ENCODE measurements at places on chromosomes 6 and 20.

- peak; percentile 4 for DNase-seq
Observed at GRCh38 chr20:39960522-39961428, 728.3 kb downstream of the MAFB start.

DNA sequence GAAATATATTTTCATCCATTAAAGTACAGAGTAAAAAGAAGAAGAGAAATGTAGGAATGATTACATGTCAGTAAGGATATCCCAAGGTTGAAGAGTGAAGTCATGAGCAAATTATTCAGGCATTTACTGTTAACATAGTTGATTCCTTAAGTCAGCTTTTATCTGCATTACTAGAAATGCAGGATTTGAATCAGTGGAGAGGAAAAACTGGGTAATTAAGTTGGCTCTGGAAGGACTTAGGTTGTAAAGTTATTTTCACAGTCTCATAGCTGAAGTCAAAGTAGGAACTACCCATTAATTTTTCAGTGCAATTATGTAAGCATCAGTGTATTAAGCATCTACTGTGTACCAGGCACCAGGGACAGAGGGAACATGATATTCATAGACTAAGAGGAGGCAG is 7.8 kb downstream of the NAA20 start:
- no peak for DNase-seq

- no peak for DNase-seq
Observed at GRCh38 chr6:7424058-7424457, 34.5 kb downstream of the RIOK1 start.

GRCh38 chr6:39273406-39273821 is 40.8 kb downstream of the KCNK17 start:
- no peak for DNase-seq

GRCh38 chr6:143457563-143458359 is 7.2 kb downstream of the PEX3 start:
- no peak for DNase-seq

DNA sequence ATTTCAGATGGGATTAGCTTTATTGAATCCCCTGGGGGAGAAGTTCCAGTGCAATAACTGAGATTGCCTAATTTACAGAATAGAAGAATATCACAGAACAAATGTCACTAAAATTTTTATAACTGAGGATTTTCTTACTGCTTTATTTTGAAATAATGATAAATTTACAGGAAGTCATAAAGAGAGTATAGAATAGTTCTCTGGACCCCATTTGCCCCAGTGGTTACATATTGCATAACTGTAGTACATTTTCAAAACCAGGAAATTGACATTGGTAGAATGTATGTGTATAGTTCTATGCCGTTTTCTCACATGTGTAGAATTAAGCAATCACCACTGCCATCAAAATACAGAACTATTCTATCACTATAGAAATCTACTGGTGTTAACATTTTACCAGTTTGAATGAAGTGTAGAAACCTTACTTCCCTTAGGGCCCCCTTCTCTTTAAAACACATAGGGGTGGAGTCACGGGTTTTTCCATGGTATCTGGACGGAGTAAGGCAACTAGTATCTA is 18.3 kb downstream of the KIF6 start:
- DNase-seq: no peak

DNA sequence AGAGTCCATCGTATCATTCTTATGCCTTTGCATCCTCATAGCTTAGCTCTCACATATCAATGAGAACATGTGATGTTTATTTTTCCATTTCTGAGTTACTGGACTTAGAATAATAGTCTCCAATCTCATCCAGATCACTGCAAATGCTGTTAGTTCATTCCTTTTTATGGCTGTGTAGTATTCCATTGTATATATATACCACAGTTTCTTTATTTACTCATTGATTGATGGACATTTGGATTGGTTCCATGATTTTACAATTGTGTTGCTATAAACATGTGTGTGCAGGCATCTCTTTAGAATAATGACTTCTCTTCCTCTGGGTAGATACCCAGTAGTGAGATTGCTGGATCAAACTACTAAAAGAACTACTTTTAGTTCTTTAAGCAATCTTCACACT is 21.0 kb upstream of the TFB1M start:
- no peak for DNase-seq

DNA sequence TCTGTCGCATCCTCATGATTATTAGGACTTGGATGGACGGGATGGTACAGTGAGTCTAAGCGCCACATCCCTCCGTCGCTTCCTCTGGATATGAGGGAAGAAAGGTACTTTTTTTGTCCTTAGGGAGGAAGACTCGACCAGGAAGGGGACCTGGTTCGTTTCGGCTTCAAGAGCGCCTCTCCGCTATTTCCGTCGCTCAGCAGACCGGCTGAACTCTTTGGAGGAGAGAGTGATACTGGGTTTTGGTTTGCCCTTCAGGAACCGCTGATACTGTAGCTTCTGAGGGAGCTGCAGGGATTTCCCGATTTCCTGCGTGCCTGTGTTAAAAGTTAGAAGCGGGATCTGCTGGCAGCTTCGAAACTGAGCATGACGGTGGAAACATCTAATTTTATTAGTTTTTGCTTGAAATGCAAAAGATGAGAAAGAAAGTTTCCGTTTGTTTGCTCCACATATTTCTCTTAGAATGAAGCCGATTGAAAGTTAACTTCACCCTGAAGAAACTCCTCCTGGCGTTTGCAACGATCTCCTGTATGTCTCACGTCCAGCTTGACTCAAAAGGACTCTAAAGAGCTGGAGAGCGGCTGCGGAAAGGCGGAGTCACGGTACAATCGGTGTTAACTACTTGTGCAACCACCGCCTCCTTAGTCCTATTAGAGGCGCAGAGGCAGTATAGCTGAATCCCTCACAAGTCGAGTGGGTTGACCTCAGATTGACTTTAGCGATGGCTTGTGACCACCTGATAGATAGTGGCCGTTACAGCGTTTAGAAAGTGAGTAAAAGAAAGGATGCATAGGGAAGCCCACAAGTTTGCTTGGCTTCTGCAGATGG is 129.4 kb downstream of the TRIM27 start:
- peak; percentile 77 for DNase-seq

DNA sequence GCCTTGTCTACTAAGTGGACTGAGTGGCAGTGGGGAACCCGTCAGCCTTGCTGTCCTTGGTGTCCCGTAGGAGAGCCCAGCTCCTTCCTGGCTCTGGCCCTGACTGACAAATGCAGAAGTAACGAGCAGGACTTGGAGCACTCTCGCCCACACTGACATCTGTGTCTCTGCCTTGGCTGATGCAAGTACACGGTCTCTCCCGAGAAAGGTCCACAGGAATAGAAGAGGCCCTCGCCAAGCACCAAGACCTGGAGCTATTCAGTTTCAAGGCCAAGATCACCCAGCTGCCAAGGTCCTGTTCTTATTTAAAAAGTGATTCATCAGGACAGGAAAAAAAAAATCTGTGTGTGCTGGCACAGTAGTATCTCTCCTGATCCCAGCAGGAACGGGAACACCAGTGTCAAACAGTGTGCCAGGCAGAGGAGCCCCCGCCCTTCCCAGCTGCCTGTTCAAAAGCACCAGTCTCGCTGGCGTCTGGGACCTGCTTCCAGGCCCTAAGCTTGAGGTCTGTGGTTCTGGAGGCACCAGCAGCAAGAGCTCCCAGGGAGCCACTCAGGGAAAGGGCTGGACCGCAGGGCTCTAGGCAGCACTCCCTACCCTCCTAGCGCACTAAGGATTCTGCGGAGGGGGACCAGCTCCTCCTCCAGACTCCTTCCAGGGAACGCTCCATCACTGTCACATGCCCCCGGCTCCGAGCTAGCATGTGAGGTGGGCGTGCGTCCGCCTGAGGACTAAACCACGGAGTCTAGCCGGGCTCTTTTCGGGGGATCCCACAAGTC is 376.9 kb downstream of the RNGTT start:
- peak; percentile 68 for DNase-seq

- no peak for DNase-seq
Observed at GRCh38 chr6:42385339-42385738, 66.4 kb downstream of the TRERF1 start.

DNA sequence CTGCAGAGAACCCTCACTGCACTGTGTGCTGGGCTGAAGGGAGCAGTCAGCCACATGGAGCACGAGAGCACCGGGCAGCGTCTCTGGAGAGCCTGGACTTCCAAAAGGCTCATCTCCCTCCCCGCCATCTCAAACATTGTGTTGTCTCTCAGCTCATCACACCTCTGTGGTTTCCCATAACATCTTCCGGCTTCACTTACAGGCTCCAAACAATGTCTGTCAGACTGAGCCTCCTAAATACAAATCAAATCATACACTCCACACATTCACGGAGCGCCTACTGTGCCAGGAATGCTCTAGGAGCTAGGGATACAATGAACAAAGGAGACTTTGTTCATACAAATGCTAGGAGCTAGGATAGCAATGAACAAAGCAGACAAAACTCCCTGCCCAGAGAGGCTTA is 398.0 kb downstream of the RNGTT start:
- DNase-seq: no peak

DNA sequence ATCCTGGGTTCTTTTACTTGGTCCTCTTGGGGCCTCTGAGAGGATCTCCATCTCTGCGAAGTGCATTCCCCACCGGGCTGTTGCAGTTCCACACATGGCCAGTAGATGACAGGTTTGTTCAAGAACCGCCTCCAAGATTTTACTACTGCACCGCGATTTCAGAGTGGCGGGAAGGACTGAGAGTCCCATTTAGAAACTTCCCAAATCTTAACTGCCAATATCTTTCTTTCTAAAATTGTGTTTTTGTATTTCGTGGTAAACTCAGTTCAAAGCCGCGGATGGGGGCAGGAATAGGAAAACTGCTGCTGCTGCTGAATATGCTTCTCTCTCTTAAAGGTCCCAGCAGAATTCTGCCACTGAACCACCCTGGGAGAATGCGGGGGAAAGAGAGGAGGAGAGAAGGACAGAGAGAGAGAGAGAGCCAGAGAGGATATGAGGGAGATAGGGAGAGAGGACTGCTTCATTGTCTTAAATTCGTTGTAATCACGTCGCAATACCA is 8.6 kb upstream of the BTNL2 start:
- peak; percentile 83 for DNase-seq

DNA sequence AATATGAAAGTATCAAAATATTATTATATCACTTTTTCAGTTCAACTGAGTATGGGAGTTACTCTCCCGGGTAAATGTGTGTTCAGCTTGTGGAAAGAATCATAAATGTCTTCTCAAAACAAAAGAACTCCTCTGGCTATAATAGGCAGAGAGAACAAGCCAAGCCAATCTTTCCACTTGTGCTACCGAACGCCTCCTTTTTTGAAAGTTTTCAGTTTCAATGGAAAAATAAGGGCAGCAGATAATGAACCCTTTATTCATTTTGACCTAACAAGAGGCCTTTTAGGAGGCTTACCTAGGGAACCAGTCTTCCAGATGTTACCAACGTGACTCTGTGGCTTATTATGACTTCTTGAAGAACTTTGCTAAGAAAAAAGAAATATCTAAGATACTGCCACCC is 67.5 kb downstream of the PDE7B start:
- no peak for DNase-seq

GRCh38 chr6:29563435-29563965 is 4.0 kb upstream of the UBD start:
- DNase-seq: no peak

GRCh38 chr6:142942238-142942637 is 2.7 kb downstream of the HIVEP2 start:
- DNase-seq: no peak

DNA sequence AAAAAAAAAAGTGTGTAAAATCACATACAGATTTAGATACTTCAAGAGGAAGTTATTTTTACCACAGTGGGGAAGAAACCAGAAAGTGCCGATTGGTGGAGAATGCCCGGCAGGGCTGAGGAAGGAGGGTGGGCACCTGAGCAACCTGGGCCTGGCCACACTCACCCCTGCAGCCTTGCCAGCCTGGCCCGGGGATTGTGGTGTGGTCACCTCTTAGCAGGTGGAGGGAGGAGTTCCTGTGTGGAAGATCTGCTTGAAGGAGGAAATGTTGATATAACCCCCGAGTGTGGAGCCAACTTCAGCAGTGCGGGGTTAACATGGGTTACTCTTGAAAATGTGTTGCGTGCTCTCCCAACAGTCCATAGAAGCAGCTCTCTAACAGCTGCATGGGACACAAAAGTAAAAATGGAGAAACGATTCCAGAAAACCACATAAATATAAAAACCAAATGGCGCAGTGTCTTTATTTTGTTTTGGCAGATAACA is 14.7 kb downstream of the UST start:
- no peak for DNase-seq

DNA sequence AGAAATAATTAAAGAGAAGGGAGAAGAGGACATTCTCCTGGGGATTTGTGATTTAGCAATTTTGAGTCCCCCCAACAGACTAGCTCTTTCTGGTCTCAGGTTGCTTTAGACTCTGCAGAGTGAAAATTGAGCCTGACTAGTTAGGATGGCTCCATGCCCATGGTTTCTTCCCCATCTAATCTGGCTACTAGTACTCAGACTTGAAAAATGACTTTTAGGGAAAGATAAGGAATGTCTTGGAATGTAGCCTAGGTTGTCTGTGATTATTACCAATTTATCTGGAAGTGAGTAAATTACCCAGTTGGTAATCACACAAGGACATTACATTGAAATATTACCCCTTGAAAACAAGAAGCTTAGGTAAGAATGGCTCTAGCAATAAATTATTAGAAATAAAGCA is 4.2 kb downstream of the BEND6 start:
- DNase-seq: no peak

- DNase-seq: peak; percentile 92
Observed at GRCh38 chr6:89375427-89376267, 23.1 kb upstream of the UBE2J1 start.

DNA sequence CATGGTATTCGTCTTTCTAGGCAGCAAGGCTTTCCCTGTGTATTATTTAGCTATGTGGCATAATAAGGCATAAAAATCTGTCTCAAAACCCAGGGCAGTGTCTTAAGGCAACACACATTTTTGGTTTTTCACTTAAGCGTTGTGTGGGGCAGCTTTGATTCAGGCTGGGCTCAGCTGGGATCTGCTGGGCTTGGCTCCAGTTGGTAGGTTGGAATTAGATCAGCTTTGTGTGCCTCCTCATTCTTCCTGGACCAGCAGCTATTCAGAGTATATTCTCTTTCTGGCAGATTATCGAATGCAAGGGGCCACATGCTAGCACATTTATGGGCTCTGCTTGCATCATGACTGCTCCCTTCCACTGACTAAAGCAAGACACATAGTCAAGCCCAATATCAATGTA is 487.9 kb downstream of the RFPL4B start:
- no peak for DNase-seq
